ENCODE measurements at places on chromosomes 3 and 15.

- DNase-seq: no peak
These were observed 1333.5 kb upstream of the CADM2 start for GRCh38 chr3:83625261-83625660.

DNA sequence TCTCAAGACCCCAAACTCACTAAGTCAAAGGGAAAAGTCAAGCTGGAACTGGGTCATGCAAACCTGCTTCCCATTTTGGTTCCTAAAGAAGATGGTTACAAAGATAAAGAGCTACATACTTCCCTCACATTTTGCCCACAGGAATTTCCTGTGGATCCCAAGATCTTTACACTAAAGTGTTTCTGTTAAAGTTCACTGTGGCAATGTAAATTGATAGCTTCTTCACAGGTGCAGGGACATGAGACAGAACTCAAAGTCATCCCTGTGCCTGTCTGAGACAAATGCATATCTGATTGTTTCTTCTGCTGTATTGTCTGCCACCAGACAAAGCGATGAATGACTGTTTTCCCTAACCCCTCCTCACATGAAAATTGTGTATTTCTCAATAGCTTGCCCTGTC lies 567.8 kb downstream of the ZIC1 start:
- DNase-seq: peak; percentile 17

DNA sequence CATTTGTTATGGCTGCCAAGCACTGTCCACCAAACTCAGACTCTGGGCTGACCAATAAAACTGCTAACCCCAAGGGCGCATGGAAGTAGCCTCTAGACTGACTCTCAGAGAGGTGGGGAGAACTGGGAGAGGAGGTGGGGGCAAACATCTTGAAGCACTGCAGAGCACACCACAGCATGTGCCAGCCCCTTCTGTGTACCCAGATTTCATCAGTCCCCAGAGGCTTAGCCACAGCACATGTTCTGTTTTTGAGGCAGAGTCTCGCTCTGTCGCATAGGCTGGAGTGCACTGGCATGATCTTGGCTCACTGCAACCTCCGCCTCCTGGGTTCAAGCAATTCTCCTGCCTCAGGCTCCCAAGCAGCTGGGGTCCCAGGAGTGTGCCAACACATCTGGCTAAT lies 119.5 kb upstream of the SPATA12 start:
- DNase-seq: no peak

GRCh38 chr3:14154895-14155440 lies 23.4 kb downstream of the XPC start:
- DNase-seq: no peak

GRCh38 chr3:24185738-24186384 lies 240.8 kb downstream of the NR1D2 start:
- peak; percentile 64 for DNase-seq

GRCh38 chr3:179603831-179604230 lies 607 bp downstream of the MRPL47 start:
- DNase-seq: no peak

DNA sequence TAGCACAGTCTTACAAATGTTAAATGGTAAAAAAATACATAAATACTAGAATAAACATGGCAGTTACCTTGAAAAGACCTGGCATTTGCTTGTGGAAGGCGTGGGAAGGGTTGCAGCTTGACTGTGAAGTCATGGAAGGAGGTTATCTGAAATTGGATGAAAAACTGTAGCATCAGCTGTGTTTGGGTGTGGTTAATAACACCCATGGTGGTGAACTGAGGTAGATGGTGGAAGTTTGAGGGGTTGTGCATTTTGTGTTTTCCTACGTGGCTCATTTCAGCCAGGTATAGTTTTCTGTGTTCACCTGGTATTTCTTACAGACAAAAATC lies 46.5 kb downstream of the PSMD6 start:
- DNase-seq: no peak

DNA sequence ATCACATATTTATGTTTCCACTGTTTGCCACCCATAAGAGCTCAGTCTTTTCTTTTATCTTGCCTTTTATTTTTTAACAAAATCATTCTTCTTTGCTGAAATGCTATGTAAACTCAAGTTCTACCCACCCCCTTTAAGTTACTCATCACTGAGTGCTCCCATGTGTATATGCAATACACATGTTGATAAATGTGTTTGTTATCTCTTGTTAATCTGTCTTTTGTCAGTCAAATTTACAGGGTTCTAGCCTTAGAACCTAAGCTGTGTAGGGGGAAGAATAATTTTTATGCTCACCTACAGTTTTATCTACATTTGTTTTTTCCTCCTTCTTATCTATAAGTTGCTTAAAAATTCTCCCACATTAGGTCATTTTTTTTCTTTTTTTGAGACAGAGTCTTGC lies 1195.9 kb downstream of the ROBO2 start:
- no peak for DNase-seq

Data from M059J (cell line).